Kidney (tissue), 22 donors: ENCODE measurements at places on chromosomes 4 and X. TPM values are rescaled to one million over a fixed set of nuclear protein-coding genes. Genes with fewer than 3 reads are reported as not detected.

DNA sequence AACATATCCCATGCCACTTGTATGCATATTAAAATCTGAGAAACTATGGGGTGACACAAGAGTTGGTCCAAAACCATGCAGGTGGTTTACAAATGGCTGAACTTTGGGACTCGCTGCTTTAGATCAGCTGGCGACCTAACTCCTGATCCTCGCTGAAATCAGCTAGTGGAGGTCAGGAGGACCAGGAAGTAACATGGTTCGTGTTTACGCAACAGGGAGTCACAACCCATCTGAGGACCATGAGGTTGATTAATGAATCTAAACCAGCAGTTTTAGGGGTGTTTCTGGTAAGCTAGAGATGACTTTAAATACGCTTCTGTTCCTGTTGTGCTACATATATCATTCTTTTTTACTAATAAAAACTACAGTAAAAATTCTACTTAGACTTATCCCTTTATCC lies 12.9 kb downstream of the TSPAN5 start:
- DNase-seq: no peak

DNA sequence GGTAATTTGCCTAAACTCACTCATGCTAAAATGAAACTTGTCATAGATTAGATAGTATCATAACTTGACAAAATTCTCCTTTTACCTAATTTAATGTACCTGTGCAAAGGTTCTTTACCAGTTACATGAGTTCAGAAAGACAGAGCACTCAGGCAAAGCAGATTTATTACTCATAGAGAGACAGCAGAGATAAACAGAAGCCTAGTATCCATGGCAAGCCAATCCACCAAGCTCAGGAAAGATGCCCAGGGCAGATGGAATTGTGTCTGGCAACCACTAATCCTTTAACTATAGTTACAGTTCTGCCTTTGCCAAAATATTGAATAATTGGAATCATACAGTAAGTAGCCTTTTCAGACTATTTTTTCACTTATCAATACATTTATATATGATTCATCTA lies 826.2 kb downstream of the TECRL start:
- DNase-seq: no peak

DNA sequence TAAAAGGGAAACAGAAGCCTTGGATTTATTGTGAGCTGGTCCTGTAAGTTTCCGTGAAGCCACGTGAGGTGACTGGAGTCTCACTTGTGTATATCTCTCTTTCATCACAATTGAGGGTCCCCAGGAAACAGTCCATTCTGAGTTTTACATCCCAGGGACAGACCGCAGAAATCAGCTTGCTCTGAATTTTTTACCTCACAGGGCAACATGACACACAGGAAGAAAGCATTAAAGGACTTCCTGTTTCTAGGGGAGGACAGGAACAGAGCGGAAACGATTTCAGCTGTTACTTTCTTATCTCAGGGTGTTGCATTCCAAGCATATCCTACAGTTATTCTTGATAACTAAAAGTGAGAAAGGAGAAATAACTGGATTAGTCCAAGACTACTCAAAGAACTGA lies 553.5 kb downstream of the TRAM1L1 start:
- DNase-seq: no peak

DNA sequence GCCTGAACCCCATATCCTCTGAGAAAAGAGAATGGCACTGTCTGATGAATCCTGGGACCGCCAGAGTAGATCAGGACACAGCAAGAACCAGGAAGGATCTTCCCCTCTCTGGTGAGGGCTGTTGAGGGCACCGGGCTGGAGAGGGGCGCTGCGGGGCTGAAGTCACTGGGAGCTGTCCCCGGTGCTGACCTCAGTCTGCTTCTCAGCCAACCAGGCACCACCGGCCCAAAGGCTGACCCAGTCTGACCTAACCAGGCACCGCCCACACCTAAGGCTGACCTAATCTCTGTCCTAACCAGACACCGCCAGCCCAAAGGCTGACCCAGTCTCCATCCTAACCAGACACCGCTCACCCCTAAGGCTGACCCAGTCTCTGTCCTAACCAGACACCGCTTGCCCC lies 82.8 kb downstream of the CPZ start:
- DNase-seq: no peak

DNA sequence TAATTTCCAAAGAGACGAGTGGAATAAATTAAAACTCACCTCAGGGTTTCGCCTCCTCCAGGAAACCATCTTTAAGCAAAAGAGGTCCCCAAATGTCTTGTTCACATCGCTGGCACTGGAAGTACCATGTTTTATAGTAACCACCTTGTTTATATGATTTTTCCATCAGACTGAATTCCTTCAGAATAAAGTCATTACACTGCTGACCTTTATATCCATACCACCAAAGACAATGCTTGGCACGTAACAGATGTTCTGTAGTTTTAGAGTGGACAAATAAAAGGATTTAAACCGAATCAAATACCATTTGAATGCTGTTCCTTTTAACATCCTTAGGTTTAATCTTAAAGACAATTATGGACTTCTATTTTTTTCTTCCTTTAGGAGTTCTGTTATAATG lies 4.7 kb downstream of the NUDT6 start:
- no peak for DNase-seq

DNA sequence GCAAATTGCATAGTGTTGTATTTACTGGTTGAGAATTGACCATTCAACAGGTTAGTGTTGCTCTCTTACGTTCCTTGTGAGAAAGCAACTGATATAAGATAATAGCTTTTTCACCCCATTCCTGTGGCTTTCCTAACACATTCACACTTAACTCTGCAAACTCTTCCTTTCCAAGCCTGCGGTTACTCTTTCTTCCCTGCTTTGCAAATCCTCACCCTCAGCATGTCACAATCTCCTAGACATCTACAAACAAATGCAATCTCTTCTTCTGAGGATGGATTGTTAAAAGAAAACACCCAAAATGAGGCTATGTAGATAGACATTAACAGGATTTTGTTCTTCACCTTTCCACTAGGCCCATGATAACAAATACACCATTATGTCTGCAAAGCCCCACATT lies 771.7 kb upstream of the PCDH7 start:
- DNase-seq: no peak

TACR3 gene
- 0.19 TPM for polyA plus RNA-seq

TMEM156 gene
- 1.8 TPM for polyA plus RNA-seq

CORIN gene
- polyA plus RNA-seq: 0.75 TPM

TFE3 gene
- polyA plus RNA-seq: 32.8 TPM

GAGE12E gene
- not detected for polyA plus RNA-seq

FGB gene
- 23.5 TPM for polyA plus RNA-seq
